Mucosa of gallbladder (tissue), 1 donor: ENCODE measurements at places on chromosomes 2 and 18. TPM values are rescaled to one million over a fixed set of nuclear protein-coding genes. Genes with fewer than 3 reads are reported as not detected.

DNA sequence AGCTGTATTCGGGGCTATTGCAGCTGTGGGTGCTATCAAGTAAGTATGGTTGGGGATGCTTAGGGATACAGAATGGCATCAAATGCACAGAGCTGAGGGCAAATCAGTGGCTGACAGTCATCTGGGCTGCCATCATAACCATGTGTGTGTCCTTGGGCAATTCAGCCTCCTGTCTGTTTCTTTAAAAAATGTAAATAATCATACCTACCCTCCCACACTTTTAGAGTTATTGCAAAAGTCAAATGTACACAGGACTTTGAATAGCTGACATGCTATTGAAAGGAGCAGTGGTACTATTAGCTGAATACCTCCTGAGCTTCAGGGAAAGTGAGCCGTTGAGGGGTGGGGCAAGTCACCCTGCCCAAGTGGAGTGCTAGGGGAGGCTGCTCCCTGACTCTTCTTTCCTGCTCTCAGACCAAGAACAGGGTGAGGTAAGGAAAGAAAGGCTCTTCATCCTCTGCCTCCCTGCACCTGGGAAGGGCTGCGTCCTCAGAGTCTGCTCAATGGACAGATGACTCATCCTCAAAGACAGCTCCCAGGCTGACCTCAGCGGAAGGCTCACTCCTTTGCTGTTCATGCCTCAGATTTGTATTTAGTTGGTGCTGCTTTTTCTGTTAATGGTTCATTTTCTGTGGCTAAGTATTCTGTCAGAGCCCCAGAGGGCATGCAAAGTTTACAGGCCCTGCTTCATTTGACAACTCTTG, 54.9 kb upstream of the BZW1 start:
- no peak for DNase-seq

DNA sequence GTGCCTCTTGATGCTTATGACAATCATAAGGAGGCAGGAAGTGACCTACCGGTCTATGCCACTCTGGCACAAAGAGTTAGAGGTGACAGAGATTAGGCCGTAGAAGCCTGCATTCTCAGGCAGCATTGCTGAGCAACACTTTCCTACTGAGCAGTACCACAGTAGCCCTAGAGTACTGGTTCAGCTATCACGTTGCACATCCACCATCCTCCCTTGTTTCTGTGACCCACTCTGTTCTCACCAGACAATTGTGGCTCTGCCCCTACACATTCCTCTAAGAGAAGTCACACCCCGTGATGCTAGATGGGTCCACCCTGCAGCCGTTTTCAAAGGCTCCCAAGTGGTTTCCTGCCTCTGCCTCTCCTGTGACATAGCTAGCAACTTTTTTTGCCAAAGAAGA, 22.6 kb upstream of the SUCLG1 start:
- DNase-seq: no peak

GRCh38 chr2:68171684-68172083, 14.0 kb downstream of the PNO1 start:
- DNase-seq: no peak

DNA sequence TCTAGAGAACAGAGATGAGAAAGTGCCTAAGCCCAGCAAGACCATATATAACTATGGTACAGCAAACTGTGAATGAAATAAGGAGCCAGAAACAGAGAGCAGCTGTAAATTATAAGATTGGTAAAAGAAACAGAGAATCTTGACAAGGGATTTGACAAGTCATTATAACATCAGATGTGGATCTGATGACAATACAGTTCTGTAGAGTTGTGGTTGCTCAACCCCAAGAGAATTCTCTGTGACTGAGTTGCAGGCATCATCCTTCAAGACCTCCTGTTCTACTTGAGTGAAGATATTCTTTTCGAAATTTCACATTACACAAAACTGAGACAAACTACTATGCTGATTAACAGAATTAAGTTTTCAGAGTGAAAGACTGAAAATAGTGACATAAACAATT, 343.1 kb upstream of the SLC39A10 start:
- DNase-seq: no peak

DNA sequence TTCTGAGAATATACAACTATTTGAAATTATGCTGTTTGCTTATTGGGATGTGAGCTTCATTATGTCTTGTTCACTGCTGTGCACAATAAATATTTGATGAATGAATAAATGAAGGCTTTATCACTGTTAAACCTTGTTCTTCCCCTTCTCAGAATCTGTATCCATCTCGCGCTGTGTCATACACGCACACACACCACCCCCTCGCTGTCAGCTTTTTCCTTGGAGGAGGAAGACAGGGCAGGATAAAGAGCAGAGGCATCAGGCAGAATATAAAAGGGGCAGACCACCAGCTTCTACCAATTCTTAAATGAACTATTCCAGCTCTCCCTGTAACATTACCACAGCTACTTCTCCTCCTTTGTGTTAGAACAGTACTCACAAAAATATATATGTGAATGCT, 75.0 kb downstream of the CD226 start:
- DNase-seq: no peak

- DNase-seq: no peak
These were observed 16.3 kb downstream of the VPS4B start for GRCh38 chr18:63405986-63406385.

DNA sequence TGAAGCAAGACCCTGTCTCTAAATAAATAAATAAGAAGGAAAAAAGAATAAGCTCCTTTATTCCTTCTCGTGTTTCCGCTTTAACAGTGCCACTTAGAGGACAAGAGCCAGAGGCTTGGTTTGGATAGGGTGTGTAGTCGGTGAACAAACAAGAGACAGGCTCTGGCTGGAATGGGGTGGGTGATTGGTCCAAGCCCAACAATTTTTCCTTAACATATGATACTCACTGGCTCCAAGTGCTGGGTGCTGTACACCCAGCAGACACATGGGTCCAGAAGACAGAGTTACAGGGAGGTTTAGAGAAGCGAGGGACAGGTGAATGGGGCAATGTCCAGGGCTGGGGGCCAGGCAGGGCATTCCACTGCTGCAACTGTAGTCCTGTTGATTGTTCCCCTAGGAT, 77.8 kb downstream of the NCAPH start:
- DNase-seq: peak; percentile 62

DNA sequence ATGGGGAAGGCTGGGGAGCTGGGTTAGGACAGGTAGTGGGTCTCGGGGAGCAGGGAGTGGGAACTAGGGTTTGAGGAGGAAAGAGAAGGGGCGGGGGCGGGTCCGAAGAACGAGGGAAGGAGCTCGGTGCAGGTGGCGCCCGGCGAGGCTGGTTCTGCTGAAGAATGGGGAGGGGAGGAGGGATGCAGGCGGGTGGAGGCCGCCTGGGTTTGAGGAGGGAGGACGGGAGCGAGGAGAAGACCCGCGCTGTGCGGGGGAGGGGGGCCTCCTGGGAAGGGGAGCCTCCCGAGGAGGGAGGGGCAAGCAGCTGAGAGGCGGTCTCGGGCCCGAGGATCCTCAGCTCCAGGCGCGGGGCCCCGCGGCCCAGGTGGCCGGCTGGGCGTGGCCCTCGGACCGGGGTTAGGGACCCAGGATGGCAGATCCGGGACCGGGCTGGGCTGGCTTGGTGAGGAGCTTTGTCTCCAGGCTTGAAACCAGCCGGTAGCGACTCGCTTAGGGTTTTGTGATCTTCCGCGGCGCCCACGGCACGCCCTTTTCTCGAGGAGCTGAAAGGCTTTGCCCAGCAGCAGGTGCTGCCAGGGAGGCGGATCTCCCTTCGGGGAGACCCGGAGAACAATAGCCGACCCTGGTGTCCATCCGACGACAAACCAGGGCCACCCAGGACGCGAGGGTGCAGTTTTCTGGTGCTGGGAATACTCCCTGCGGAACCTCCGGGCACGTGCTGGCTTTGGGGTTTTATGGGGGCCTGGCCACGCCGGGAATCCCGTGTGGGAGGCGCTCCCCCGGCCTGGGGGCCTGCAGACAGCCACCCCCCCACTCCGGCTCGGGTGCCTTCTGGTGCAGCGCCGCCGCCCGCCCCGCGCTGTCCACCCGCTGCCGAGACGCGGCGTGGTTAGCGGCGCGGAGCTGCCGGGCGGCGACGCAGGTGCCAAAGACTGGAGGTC, 1.4 kb downstream of the DPYSL5 start:
- no peak for DNase-seq

GRCh38 chr18:63105636-63106316, 213.8 kb downstream of the BCL2 start:
- no peak for DNase-seq

DNA sequence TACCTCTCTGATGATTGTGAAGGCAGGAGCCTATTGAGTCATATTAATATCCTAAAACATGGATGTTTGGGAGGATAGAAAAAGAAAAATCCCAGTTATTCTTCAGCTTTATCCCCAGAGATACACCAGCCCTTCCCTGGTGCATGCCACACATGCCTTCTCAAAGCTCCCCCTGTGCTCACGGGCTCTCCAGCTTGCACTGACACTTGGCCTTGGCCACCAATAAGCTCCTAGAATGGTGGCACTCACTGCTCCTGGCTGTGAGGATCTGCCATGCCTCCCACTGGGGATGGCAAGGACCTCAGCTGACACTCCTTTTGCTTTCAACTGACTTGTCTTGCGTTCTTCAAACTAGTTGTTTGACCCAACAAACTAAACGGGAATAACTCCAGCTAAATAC, 15.9 kb downstream of the SLC14A1 start:
- no peak for DNase-seq

DNA sequence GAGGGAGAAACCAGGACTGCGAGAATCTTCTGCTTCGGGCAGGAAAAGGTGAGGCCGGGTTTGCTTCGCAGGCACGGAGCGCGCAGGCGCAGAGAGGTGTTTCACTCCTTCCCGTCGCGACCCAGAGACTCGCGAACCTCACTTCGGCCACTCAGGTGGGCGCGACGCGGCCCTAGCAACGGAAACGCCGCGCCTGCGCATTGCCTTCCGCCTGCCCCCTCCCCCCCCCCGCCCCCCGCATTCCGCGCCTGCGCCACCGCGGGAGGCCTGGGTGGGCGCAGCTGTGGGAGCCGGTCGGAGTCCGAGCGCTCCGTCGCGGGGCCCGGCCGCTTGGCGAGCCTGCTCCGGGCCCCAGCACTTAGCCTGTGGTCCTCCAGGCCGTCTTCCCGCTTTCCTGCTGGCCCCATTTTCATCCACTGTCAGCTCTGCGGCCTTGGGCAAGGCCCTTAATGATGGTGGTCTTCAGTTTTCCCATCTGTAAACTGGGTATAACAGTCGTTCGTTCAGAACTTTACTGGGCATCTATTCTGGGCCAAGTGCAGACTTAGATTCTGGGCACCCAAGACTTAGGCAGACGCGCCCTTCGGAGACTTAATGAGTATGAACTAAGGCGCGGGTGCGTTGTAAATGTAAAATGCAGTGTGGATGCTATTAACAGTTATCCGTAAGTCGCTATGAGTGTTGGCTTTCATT, 62.1 kb upstream of the ACKR3 start:
- peak; percentile 47 for DNase-seq

DNA sequence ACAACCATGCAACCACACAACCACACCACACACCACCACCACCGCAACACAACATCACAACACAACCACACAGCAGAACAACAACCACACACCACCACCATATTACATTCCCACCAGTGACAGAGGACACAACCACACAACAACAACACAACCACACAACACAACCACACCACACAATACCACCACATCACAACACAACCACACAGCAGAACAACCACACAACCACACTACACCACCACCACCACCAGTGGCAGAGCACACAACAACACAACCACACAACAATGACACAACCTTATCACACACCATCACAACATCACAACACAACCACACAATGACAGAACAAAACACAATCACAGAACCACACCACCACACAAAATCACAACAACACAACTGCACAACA, 313.0 kb upstream of the MYT1L start:
- DNase-seq: no peak

DNA sequence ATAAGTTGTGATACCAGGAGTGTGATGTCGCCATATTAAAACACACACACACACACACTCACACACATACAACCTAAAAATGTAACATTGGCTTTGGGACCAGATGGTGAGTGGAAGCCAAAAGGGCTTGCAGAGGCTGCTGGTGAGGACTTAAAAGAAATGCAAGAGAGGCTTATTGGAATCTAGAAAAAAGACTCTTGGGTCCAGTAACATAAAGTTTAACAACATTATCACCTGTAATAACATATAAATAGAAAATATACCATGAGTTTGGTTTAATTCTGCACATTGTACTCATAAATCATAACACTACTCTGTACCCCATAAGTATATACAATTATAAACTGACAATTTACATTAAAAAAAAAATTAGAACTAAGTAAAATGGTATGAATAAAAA, 74.4 kb upstream of the MYCN start:
- DNase-seq: no peak

GRCh38 chr2:46991985-46992384, 76.4 kb upstream of the MCFD2 start:
- no peak for DNase-seq

DNA sequence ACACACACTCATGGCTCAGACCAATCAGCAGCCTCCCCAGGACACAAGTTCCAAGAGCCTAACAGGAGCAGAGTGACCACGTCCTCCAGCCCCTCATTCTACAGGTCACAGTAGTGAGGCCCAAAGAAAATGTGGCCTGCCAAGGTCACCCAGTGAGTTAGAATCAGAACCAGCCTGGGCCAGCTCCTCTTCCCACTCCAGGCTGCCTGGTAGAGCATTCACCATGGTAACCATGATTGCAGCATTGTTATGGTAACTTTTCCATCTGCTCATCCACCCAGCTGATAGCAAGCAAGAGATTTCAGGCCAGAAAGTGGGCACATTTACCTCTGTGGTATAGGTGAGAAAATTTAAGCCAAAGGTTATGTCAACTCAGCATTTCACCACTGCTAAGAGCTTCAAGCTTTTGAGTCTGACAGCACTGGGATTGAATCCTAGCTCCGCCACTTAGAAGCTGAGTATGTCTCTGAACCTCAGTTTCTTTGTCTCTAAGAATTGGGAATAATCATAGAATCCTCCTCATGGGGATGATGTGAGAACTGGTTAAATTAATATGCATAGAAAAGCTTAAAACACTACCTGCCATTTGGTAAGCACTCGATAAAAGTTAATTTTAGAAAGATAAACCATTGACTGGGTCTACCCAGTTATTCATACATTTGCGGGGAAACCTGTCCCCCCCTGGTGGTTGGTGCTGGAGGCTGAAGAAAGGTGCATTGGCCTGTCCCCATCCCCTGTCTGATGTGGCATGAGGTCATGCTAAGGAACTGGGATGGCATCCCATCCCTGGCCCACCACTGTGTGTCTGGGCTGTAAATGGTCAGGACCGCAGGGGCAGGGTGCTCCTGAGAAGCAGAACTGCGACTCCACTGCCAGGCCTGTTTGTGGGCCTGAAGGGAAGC, 181.5 kb downstream of the KLHL29 start:
- DNase-seq: no peak

GRCh38 chr2:19763731-19764130, 138.1 kb downstream of the TTC32 start:
- no peak for DNase-seq

- no peak for DNase-seq
These were observed 2.7 kb downstream of the LAPTM4A start for GRCh38 chr2:20048488-20049448.

GRCh38 chr2:66649006-66649405, 214.1 kb downstream of the MEIS1 start:
- DNase-seq: no peak

GKN2 gene
- total RNA-seq: not detected

TMEM18 gene
- total RNA-seq: 18.6 TPM

COBLL1 gene
- total RNA-seq: 52.9 TPM

CFAP53 gene
- total RNA-seq: 1.5 TPM

CYS1 gene
- total RNA-seq: 27.8 TPM

TLX2 gene
- total RNA-seq: 0.12 TPM

NR4A2 gene
- total RNA-seq: 11.9 TPM

COLEC11 gene
- 79.0 TPM for total RNA-seq

IL36G gene
- total RNA-seq: not detected
